SK-N-SH (cell line): ENCODE measurements at places on chromosomes 12 and 14. TPM values are rescaled to one million over a fixed set of nuclear protein-coding genes. Genes with fewer than 3 reads are reported as not detected.

The PRB2 gene
- not detected in 2 replicates for polyA plus RNA-seq

The NAA25 gene
- 4.4 and 6.0 TPM in 2 replicates for polyA plus RNA-seq

The C12orf60 gene
- polyA plus RNA-seq = 0.87 and 1.0 TPM in 2 replicates

The DBX2 gene
- polyA plus RNA-seq = not detected in 2 replicates

The LRTM2 gene
- not detected in 2 replicates for polyA plus RNA-seq

The RGS6 gene
- not detected in 2 replicates for polyA plus RNA-seq

The CYP46A1 gene
- polyA plus RNA-seq = 0.18 and 0.30 TPM in 2 replicates

The TM7SF3 gene
- 72.1 and 121 TPM in 2 replicates for polyA plus RNA-seq

The MIP gene
- not detected in 2 replicates for polyA plus RNA-seq
